ENCODE measurements at places on chromosomes 6 and 20.

GRCh38 chr6:163175301-163175700 is 239.2 kb upstream of the QKI start:
- no peak for DNase-seq

- no peak for DNase-seq
These were observed 17.6 kb upstream of the ELMO2 start for GRCh38 chr20:46423882-46424482.

DNA sequence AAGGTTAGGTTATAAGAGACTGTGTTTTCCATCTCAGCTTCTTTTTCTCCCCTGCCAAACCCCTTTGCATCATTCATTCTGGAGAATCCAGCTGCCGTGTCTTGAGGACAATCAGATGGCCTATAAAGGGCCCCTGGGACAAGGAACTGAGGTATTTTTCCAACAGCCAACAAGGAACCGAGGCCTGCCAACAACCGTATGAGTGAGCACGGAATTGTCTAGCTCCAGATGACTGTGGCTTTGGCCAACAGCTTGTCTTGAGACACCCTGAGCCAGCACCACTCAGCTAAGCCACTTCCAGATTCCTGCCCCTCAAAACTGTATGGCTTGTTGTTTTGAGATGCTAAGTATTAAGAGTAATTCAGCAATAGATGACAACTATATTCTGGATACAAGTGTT is 433.7 kb upstream of the HSF2 start:
- no peak for DNase-seq

DNA sequence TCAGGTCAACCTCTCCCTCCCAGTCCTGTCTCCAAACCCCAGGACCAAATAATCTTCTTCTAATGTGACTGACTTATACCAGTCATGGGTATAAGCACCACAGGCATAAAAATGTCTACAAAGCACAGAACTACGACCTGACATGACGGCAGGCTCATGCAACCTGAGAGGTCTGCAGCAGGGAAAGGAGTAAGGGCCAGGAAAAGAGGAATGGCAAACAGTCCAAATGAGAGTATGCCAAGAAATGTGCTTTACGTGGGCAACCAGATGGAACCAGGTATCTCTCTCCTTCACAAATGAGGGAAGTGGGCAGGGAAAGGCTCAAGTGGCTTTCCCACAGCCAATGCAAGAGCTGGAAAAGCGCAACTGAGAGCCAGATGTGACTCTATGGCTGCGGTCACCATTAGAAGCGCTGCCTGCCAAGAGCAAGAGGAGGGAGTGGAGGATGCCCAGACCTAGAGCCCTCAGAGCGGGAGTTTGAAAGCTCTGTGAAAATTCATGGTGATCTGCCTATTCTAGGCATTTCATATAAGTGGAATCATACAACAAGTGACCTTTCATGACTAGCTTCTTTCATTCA is 6.0 kb downstream of the APMAP start:
- DNase-seq = no peak

DNA sequence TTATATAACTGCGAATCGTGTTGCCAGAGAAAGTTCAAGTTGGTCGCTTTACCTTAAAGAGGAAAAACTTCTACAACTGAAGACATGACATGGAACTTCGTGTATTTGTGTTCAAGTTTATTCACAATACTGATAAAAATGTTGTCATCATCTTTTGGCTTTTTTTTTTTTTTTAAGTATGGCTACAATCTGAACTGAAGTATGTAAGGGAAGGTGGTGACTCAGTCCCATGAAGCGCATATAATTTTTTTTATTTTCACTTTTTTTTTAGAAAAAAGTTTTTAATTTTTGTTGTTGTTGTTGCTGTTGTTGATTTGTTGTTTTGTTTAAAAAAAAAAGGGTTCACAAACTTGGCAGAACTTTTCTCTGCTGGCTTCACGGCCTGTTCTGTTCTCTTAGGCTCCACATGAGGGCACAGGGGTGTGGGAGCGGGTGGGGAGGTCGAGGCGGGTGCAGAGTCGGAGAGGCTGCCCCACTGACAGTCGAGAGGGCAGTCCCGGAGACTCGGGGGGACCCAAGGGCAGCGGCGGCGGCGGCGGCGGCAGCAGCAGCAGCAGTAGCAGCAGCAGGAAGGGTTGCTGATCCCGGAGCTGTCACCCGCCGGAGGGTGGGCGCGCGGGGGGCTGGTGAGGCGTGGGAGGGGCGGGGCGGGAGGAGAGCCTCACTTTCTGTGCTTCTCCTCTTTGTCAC is 17.0 kb downstream of the TFAP2A start:
- DNase-seq = no peak

Data from activated T-cell treated with anti-CD3 and anti-CD28 coated beads for 4 hours (primary cell).